IPS DF 6.9 (cell line): ENCODE measurements at places on chromosomes 3 and 15.

DNA sequence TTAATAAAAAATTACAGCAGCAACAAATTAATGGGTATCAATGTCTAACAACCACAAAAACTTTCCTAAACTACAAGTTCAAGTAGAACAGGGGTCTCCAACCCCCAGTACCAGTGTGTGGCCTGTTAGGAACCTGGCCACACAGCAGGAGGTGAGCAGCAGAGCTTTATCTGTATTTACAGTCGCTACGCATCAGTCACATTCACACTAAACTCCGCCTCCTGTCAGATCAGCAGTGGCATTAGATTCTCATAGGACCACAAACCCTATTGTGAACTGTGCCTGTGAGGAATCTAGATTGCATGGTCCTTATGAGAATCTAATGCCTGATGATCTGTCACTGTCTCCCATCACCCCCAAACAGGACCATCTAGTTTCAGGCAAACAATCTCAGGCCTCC, 18.5 kb upstream of the LIPC start:
- no peak for DNase-seq

DNA sequence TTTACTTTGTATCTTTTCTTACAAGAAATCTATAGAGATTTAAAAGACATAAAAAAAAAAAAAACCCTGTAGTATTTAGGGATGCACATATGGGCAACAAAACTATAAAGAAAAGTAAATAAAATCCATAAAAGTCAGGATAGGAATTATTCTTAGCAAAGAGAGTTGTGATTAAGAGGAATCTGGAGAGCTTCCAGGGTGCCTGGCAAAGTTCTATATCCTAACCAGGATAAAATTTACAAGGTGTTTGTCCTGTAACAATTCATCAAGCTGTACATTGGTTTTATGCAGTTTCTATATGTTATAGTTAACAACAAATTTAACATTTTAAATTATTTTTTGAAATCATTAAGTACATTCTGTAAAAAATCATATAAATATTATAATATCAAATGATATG, 7.9 kb downstream of the SECISBP2L start:
- no peak for DNase-seq

DNA sequence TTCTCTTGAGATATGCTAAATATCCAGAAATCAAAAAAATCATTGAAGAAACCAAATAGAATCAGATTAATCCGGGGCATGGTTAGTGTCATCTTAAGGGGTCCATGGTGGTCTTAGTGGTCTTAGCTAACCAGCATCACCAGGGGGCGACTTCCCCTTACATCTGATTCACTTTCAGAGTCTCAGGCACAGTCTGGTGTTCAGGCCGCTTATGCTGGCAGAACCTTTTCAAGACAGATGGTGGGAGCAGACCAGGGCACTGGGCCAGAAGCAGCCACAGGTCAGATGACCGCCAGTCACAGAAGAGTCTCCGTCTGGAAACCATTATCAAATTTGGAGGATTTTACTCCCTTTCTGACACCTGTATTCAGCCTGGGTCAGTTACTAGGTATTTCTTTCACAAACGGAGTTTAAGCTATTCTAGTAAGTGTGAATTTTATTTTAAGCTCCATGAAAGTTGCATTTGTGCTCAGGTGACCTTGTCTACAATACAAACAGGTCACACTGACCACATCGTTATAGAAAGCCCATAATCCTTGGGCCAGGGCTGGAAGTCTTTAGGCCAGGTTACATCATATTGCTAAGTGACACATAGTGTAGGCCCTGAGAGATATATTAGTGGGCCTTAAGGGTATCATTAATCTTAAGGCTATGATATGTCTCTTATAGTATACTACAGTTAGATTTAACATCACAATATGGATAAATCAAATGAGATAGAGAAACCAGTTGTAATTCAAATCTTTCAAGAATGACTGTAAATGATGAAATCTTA, 365.5 kb downstream of the GBE1 start:
- DNase-seq = peak; percentile 16

DNA sequence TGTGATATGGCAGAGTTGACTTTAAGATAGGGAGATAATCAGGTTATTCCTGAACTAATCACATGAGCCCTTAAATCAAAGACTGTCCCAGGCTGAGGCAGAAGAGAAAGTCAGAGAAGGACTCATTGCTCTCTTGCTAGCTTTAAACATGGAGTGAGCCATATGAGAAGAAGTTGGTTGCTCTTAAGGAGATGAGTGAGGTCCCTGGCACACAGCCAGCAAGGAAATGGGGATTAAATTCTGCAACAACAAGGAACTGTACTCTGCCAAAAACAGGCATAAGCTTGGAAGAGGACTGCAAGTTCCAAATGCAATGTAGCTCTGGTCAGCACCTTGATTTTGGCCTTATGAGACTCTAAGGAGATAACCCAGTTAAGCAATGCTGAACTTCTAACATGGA, 457.0 kb downstream of the PLOD2 start:
- DNase-seq = no peak

DNA sequence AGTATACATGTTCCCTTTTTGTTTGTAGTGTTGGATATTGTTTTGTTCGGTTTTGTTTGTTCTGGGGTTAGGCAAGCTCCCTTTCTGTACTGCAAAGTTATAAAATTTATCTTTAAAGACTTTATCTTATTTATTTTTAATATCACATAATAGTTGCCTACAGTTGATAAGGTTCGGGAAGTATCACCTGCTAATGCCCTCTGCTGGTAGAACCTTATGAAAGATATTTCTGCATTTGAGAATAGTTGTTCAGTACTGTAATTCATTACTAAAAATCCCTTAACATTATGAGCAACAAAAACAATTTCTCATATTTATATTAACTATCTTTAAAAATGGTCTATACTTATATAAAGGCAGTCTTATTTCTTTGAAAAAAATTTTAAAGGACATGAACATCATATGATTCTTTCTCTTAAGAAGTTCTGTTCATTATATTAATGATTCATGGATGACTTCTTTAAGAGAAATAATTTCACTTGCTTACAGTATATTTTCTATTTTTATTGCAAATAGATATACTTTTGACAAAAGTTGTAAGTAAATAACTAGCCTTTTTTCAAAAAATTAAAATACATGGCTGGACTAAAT, 1126.8 kb downstream of the SI start:
- no peak for DNase-seq

GRCh38 chr15:53611145-53611920, 148.1 kb downstream of the WDR72 start:
- no peak for DNase-seq

GRCh38 chr3:136861890-136862616, at the start of gene NCK1:
NCK1 (plus strand) TSS chr3:136862208; CDS start chr3:136928002, 65,794 bp downstream.
- peak; percentile 94 for DNase-seq

DNA sequence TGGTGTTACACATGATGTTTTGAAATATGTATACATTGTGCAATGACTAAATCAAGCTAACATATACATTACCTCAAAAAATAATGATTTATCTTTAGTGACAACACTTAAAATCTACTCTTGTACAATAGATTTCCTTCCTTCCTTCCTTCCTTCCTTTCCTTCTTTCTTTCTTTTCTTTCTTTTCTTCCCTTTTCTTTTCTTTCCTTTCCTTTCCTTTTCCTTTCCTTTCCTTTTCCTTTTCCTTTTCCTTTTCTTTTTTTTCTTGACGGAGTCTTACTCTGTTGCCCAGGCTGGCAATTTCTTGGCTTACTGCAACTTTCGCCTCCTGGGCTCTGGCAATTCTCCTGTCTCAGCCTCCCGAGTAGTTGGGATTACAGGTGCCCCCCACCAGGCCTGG, 170.5 kb downstream of the NLGN1 start:
- DNase-seq = no peak

DNA sequence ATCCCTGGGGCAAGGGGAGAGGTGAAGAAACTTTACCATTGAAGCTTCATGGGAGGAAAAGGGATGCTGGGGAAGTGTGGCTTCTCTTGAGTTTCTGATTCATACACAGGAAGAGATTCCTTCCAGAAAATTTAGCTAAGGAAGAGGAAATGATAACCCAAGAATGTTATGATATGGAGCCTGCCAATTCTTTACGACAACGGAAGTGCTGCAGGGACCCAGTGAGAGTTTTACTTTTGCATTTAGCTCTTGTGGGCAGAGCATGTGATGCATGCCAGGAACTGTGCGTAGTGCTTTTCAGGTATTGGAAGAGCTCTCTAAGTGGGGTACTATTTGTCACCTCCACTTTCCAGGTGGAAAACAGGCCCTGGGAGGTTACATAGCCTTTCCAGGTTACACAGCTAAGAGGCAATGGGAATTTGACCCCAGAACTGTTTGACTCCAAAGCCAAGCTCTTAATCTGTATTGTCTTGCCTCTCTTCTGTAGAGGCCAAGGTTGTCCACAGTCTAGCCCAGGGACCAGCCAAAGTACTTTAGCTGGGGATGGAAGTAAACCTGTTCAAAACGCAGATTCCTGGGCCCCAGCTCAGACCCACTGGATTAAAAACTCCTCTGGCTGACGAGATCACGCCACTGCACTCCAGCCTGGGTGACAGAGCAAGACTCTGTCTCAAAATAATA, 23.0 kb downstream of the CMTM7 start:
- no peak for DNase-seq

DNA sequence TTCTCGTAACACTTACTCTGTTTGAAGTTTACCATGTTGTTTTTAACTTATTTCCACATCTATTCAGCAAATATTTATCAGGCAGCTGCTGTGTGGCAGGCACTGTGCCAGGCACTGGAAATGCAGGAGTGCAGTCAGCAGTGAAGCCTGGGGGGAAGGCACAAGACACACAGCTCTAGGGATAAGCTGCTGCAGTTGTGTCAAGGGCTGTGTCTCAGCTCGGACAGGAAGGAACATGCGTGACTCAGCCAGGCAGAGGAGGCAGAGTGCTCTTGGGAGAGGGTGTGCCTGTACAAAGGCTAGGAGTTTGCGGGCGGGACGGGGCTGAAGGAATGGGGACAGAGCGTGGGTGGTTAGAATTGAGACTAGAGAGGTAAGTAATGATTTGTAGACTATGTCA, 24.7 kb downstream of the LYSMD4 start:
- no peak for DNase-seq
